Stimulated activated CD4-positive, alpha-beta T cell treated with anti-CD3 and anti-CD28 coated beads, Interleukin-4, amount 100 ng/mL, for 4 hours (primary cell): ENCODE measurements at places on chromosomes 6 and 20.

DNA sequence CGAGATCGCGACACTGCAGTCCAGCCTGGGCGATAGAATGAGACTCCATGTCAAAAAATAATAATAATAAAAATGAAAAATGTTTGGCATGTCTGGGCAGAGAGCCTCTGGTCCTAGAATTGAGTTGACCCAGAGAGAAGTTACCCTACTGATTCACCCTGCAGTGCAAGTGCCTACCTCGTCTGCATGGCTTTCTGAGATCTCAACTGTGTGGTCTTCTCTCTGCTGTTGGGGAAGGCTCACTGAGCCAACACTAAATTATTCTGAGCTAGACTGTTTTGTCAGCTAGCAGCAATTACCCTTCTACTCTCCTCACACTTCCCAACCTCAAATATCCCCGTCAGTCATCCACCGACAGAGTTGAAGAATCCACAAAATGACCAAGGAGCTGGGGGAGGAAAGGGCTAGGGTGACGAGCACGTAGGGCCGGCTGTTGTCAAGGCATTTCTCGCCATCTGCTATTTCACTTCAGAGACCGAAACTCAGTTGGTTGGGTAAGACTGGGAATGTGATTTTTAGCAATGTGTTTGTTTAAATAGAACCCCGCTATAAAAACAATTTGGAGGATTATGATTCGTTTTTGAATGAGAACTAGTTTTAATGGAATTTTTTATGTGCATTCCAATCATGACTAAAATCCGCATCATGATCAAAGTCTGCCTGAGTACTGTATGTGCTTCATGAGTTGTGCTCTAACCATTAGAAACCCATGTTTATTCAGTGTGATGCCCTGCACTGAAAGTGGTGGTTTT is 9.4 kb downstream of the MAS1 start:
- no peak for DNase-seq

DNA sequence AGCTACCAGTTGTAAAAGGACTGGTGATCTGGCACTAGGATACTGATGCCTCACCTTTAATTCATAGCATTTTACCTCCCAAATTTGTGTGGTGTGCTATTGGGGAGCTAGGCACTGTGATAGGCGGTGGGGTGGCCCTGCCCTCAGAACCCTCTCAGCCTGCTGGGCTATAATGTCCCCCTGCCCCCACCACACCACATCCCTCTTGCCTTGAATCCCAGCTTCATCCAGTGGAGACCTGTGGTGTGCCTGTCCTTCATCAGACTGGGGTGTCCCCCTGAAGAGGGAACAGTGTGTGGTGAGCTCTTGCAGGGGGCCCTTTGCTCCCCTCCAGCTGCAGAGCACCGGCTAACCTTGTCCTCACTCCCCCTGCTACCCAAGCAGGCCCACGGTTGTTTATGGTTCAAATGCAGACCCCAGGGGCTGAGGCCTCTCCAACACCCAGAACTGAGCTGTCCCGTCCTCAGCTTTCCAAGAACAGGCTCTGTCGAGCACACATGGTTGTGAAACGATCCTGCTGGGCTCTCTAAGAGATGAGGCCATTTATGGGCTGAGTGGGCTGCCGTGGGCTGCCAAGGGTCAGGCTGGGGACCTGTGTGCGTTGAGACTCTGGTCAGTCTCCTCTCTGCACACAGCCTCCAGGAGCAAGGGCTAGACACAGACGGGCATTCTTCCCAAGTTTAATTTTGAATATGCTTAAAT is 26.9 kb upstream of the VEGFA start:
- DNase-seq, result no peak

- no peak for DNase-seq
These were observed 29.6 kb upstream of the MRGBP start for GRCh38 chr20:62766716-62767115.

DNA sequence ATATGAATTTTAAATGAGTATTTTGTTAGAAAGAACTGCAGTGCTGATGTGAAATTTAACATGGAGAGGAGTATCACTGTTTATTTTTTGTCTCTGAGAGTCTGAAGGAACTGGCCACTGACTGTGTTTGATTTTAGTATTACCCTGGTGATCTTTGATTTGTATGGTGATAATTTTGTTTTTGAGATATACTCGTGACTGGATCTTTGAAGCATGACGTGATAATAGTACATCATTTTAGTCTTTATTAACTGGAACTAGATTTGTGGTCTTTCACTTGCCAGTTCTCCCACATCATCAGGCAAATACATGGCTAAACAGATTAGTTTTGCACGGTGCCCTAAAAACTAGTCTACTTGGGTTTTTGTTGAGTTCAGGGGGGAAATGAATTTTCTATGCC is 55.5 kb downstream of the ARID1B start:
- DNase-seq, result no peak

DNA sequence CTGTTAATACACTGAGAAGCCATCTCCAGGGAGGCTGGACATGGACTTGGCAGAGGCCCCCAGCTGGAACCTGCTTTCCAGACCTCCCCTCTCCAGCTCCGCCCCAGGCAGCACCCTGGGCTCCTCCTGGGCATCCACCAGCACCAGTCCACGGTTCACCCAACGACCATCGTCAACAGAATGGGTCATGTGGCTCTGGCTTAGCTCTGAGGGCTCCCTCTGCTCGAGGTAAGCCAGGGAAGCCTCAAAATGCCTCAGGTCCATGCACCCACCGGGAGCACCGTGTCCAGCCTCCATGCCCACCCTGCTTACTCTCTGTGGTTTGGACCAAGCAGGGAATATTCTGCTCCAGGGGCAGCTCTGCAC is 40.5 kb downstream of the WDR27 start:
- no peak for DNase-seq

GRCh38 chr20:23344336-23344735 is 6.3 kb upstream of the NXT1 start:
- no peak for DNase-seq

DNA sequence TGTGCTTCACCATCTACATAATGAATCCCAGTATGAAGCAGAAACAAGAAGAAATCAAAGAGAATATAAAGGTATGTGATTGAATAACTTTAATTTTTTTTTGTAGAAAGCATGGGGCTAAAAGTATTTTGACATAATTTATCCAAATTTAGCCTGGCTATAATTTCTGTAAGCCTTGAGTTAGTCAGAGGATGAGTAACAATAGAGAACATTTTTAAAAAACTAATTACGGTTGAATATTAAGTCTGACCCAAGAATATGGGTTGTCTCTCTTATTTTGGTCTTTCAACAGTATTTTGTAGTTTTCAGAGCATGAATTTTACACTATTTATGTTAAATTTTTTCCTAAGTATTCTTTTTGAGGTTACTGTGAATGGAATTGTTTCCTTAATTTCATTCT is 2.5 kb downstream of the GMNN start:
- DNase-seq, result no peak

DNA sequence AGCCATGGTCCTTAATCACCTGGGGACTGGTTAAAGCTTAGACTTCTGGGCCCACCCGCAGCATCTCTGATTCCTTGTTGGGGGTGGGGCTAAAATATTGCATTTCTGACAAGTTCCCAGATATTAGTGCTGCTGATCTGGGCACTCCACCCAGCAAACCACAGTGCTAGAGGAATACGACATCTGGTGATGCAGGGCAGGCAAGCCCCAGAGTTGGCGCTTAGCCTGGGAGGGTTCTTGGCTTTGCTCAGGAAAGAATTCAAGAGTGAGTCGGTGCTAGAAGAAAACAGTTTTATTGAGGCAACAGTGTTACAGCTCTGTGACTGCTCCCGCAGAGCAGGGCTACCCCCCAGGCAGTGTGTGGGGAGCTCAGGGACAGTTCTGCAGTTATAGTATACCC is 210.7 kb downstream of the TFAP2C start:
- no peak for DNase-seq
